ENCODE measurements at places on chromosomes 12 and 14.
A peak's percentile ranks its signal among the peaks of the same experiment; 100 is the strongest.

- DNase-seq, result no peak
These were observed 3.7 kb downstream of the TDG start for GRCh38 chr12:103969391-103969790.

- DNase-seq, result peak; percentile 87
These were observed 99.7 kb downstream of the ZFP36L1 start for GRCh38 chr14:68692916-68693771.

DNA sequence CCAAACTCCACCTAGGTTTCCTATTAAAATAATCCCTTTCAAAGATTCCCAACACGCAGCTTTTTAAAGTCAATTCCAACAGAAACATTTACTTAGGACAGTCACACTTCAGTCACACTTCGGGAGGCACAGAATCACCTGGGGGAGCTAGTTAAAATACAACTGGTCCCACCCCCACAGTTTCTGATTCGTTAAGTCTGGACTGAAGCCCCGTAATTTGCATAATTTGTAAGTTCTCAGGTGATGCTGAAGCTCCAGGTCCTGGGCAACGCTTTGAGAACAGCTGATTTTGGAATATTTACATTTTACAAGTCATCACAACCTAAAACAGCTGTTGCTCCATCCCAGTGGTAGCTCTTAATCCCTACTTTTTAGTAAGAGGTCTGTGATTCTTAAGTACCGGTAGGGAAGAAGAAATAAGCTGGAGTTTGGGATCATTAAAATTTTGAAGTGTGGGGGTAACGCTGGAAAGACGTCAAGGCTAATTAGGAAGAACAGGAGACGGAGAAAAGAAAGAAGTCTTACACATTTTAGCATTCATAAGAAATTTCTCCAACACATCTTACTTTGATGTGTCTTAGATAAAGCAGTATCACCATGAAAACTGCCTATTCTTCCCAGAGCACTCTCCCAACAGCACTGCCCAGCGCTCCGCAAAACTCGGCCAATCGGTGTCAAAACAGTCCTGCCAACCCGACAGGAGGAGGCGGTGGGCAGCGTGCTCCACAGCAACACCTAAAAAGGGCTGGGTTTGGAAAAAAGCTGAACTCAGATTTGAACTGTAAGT is 1.1 kb downstream of the IPO8 start:
- peak; percentile 20 for DNase-seq

DNA sequence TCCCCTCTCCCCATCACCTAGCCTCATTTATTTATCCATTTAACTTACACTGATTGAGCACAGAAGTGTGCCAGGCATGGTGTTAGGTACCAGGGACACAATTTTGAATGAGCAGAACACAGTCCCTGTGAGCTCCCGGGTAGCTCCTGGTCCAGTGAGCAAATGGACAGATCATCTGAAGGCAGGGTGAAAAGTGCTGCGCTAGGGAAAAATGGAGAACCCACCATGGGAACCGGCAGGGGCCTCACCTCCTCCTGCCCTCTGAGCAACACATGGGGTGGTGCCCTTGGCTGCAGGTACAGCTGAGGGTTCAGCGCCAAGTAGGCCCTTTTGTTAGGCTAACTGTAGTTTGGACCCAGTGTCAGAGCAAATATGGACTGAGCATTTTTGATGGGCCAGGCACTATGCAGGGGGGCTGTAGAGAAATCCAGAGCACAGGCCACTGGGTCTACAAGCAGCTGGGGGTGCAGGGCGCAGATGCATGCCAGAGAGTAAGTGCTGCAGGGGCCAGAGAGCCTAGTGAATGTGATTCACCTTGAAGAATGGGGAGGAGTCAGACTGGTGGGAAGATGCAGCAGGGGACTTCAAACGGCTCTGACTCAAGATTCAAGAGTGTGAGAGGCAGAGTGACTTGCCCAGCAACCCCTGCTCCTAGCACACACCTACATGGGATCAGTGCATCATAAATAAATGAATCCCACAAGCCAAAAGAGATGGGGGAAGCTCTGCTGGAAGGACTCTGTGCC is 28.2 kb downstream of the LTBP2 start:
- no peak for DNase-seq
